Adrenal gland (tissue), 19 donors: ENCODE measurements at places on chromosomes 12 and 14.

- no peaks in the 10 kb centered on the region for H3K27me3 ChIP-seq
- peak; percentile 85 for DNase-seq
- peak overlapping the region; percentile 98 for H3K27ac ChIP-seq
- peaks cover 47% of the 10 kb centered on the region for H3K36me3 ChIP-seq
- H3K4me1 ChIP-seq = peaks cover 31% of the 10 kb centered on the region
Observed at GRCh38 chr12:6869049-6870021, 2.0 kb downstream of the TPI1 start.

DNA sequence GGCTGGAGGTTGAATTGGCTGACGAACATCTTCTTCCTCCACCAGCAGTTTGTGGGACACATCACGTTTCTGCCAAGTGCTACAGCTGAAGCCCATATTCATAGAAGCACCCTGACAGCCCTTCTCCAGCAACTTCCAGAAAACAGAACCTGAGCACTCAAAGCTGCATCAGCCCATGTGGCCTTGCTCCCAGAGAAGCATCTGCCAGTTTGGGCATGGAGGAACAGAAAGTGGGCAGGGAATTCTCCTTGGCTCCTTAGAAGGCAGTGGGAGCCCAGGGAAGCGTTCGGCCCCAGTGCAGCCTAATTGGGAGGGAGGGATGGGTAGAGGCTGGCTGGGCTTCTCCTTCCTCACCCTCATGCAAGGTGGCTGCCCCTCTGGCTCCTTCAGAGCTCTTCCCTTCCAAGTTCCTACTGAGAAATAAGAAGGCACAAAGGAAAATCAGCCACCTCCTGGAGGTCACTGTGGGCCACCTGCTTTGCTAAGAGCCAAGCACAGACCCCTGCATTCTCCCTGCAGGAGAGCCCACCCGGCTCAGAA lies 4.1 kb upstream of the NGB start:
- H3K4me3 ChIP-seq = no peak overlapping the region
- peaks cover 19% of the 10 kb centered on the region for H3K27me3 ChIP-seq
- peaks cover 34% of the 10 kb centered on the region for H3K36me3 ChIP-seq
- no peak for DNase-seq

DNA sequence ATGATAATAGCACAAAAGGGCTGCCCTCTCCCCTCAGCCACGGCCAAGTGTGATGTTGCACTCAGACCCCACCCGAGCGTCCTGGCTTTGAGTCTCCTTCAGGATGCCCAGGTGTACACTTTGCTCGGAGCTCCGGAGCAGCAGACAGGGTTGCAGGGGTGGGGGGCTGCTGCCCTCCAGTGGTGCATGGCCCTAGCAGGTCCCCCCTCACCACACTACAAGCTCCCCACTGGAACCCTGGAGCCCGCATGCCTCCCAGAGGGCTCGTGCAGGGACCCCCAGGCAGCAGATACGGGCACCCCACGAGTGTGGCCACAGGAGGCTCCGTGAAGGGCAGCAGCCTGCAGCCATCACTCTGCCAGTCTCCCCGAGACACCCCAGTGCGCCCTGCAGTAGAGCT lies 69.9 kb upstream of the C14orf180 start:
- H3K4me3 ChIP-seq = no peak overlapping the region
- H3K27me3 ChIP-seq = peaks cover 3% of the 10 kb centered on the region
- no peak for DNase-seq
- no peak overlapping the region for H3K27ac ChIP-seq
- H3K4me1 ChIP-seq = no peaks in the 10 kb centered on the region

DNA sequence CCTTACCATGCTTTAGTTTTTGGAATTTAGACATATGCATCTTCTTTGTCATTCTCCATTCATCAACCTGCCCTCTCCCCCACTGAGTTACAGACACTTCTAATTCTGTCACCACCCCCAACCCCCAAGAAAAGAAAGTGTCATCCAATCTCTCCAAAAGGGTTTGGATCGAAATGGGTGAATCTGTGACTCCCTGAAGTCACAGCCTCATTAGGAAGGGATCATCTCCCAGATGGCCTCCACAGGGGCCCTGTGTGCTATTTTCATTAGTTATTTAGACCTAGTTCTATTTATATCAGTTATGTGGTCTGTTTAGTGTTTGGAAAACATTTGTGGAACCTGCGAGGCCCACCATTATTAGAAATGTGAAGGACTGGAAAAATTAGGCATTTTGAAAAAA lies 191.0 kb upstream of the ATP2B1 start:
- H3K4me1 ChIP-seq = no peaks in the 10 kb centered on the region
- H3K27me3 ChIP-seq = no peaks in the 10 kb centered on the region
- no peak overlapping the region for H3K4me3 ChIP-seq

DNA sequence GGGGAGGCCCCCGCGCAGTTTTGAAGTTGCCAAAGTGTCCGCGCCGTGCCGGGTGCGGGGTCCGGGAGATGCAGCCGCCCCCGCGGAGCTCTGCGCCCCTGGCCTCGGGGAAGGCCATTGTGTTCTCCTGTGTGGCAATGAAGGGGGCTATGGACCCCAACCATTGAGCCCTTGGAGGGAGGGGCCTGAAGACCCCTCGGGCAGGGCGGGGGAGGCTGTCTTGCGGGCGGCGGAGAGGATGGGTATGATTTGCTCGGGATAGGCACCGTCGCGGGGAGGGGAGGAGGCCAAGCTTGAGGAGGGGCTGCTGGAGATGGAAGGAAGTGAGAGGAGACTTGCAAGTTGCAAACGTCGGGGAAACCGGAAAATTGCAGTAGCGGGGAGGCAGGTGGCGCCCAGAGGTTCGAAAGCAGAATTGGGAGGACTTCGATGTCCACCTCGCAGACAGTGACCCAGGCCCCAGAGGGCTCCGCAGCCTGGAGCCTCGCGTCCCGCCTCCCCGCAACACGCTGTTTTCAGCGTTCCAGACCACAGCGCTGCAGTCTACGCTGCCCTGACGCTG lies 25.4 kb downstream of the BCL11B start:
- DNase-seq = no peak

GRCh38 chr14:105147671-105148603 lies 20.6 kb downstream of the JAG2 start:
- DNase-seq = no peak
- H3K4me1 ChIP-seq = no peaks in the 10 kb centered on the region
- H3K27ac ChIP-seq = no peak overlapping the region
- no peaks in the 10 kb centered on the region for H3K27me3 ChIP-seq
- H3K36me3 ChIP-seq = no peaks in the 10 kb centered on the region

DNA sequence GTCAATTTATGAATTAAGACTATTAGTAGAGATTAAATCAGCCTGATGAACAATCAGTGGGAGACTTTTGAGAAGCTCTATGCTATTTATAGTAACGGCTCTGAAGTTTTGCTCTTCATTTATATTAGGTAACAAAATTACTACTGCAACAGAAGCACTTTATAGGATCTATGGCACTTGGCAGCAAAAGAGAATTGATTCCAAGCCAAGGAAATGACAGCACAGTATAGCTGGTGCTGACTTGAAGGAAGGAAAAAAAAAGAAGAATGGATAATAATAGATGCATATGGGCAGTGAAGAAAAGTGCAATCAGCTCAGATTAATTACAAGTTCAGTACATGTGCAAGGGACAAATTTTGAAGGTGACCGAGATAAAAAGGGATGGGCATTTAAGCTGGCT lies 228.2 kb upstream of the PPFIA2 start:
- no peaks in the 10 kb centered on the region for H3K4me1 ChIP-seq
- no peak overlapping the region for H3K4me3 ChIP-seq
- H3K27me3 ChIP-seq = no peaks in the 10 kb centered on the region

- no peak overlapping the region for H3K27ac ChIP-seq
- H3K36me3 ChIP-seq = no peaks in the 10 kb centered on the region
- H3K27me3 ChIP-seq = no peaks in the 10 kb centered on the region
Observed at GRCh38 chr14:22194664-22195063, 394.4 kb downstream of the DAD1 start.

DNA sequence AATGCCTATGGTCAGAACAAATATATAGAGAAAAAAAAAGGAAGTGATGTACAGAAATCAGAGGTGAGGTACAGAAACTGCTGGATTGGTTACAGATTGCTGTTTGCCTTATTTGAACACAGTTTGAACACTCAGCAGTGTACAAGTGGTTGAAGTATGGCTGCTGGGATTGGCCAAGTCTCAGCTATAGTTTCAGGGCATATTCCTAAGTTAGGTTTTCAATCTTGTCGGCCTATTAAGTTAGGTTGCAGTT lies 146.4 kb downstream of the LLPH start:
- no peaks in the 10 kb centered on the region for H3K27me3 ChIP-seq
- no peak overlapping the region for H3K27ac ChIP-seq
- no peaks in the 10 kb centered on the region for H3K4me1 ChIP-seq
- H3K4me3 ChIP-seq = no peak overlapping the region
- DNase-seq = no peak
- H3K36me3 ChIP-seq = no peaks in the 10 kb centered on the region

DNA sequence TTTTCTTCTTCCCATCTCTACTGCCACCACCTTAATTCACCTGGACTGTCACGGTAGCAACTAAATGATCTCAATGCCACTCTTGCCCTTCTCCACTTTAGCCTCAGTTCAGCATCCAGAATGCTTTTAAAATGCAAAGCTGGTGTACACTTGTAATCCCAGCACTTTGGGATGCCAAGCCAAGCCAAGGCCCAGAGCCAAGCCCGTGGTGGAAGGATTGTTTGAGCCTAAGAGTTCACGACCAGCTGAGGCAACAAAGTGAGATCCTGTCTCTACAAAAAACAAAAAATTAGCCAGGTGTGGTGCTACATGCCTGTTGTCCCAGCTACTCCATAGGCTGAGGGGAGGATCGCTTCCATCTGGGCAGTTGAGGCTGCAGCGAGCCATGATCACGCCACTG lies 5.9 kb downstream of the CIPC start:
- H3K27ac ChIP-seq = no peak overlapping the region
- no peak overlapping the region for H3K4me3 ChIP-seq
- H3K27me3 ChIP-seq = no peaks in the 10 kb centered on the region
- H3K36me3 ChIP-seq = no peaks in the 10 kb centered on the region
- H3K4me1 ChIP-seq = peaks cover 25% of the 10 kb centered on the region
- no peak for DNase-seq

GRCh38 chr12:48775991-48776649 lies 12.8 kb downstream of the ADCY6 start:
- DNase-seq = no peak
- no peak overlapping the region for H3K27ac ChIP-seq
- H3K36me3 ChIP-seq = peaks cover 54% of the 10 kb centered on the region
- H3K4me3 ChIP-seq = no peak overlapping the region
- no peaks in the 10 kb centered on the region for H3K4me1 ChIP-seq
- H3K27me3 ChIP-seq = no peaks in the 10 kb centered on the region

DNA sequence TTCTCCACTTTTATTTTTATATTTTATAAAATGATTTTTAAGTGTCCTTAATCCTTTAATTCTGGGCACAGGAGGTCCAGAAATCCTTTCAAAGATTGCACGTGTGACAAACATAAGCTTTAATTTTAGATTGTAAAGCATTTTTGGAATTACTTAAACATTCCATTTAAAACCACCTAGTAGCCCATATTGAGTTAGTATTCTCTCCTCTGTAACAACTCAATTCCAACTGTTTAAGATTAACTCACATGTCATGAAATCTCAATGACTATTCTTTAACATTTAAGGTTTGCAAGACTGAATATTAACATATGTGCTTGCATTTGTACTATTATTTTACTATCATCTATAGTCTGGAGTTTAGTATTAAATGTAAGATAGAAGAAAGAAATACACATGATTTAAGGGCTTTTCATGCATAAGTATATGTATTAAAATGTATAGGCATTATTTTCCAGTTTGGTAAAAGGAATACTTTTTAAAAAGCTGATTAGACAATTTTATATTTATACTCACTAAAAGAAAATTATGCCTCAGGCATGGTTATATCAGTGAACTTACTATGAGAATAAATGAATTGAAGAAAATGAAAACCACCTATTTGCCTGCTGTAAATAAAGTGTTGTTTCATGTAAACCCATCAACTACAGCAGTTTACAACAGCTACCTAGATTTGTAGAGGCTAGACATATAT lies 776.9 kb downstream of the SLC6A15 start:
- H3K27ac ChIP-seq = no peak overlapping the region
- H3K4me1 ChIP-seq = no peaks in the 10 kb centered on the region
- H3K27me3 ChIP-seq = no peaks in the 10 kb centered on the region
- DNase-seq = no peak

DNA sequence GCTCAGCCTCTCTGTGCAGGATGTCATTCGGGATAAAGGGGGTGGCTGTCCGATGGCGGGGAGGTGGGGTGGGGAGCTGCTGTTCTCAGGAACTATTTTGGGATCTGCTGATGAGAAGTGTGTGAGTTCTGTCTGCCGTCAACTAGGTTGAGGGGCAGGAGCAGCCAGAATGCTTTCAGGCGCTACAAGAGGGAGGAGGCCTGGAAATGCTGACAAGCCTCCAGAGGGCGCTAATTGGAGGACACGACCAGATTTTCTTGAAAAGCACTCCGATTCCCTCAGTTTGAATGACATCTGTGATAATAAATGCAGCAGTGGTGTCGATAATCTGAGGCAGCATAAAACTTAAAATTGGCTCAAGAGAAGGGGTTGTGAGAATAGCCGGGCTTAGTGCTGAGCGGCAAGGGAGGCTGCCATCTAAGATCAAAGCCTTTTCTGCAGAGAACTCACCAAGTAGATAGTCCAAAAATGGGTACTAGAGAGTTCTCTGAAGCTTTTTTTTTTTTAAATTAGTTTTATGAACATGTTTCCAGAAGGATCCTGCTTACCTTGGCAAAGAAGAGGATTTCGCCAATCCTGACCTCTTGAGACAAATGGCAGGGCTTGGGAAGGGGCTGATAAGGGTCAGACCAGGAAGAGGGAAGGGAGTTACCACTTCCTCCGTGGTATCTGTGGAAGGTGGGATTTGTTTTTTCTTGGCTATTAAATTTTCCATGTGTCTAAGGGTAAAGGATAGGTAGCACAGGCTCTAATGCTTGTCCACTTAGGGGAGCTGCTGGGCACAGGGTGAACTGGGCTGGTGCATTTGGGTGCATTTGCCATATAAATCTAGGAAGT lies 94.4 kb downstream of the CRACR2A start:
- H3K4me1 ChIP-seq = no peaks in the 10 kb centered on the region
- DNase-seq = no peak
- no peaks in the 10 kb centered on the region for H3K27me3 ChIP-seq
- no peak overlapping the region for H3K27ac ChIP-seq
- no peaks in the 10 kb centered on the region for H3K36me3 ChIP-seq

DNA sequence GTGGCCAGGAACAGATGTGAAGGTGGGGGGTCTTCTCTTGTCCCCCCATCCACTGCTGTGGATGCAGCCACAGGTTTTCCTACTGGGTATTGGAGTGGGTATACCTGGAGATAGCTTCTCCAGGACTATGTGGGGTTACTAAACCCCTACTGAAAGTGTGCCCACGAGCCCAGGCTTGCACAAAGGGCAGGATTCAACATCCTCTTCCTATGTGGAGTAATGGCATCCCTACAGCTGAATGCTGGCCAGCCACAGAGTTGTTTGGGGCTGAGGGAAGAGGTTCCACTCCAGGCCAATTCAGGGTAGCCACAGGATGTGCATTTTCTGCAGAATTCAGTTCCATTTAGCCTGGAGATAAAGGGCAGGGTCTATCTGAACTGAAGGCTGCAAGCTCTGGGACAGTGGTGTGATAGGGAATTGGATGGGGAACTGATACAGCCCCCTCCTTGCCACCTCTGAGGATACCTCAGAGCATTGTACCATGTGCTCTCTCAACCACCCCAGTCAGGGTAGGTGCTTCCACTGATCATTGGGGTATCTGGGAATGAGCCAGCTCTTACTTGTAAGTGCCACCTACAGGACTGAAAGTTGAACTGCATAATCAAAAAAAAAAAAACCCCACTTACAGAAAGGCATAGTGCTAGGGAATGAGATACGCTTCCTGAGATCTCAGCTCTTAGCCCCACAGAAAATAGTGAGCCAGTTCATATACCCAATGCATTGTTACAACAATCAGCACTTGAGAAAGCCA lies 187.1 kb downstream of the KITLG start:
- no peak for DNase-seq
- no peak overlapping the region for H3K27ac ChIP-seq
- no peak overlapping the region for H3K4me3 ChIP-seq
- H3K36me3 ChIP-seq = no peaks in the 10 kb centered on the region
